Gastroesophageal sphincter (tissue), 4 donors: ENCODE measurements at places on chromosomes 5 and 9. TPM values are rescaled to one million over a fixed set of nuclear protein-coding genes. Genes with fewer than 3 reads are reported as not detected.

DNA sequence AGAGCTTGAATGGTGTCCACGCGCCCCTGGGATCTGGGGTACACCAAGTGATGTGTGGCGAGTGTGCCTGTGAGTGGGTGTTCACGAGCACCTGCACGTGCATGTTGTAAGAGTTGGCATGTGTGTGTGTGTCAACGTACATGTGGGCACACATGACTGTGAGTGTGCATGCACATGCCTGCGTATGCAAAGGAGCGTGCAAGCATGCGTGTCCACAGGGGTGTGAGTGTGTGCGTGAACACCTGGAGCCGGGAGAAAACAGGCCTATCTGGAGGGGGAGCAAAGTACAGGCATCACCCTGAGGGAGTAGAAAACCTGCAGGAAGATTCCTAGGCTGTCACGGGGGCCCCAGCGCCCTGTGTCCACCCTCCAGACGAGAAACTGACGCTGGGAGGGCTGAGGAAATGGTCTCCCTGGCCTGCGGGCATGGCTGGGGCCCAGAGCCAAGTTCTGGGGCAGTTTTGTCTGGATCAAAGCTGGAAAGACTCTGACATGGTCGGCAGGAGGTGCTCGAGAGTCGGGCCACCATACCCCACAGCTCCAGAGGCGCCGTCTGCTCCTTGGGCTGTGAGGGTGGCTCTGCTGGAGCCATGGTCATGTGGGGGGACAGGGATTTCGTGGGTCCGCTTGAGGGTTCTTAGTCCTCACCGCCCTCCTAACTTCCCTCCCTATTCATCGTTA lies 31.8 kb downstream of the PTGES start:
- ATAC-seq: no peak

DNA sequence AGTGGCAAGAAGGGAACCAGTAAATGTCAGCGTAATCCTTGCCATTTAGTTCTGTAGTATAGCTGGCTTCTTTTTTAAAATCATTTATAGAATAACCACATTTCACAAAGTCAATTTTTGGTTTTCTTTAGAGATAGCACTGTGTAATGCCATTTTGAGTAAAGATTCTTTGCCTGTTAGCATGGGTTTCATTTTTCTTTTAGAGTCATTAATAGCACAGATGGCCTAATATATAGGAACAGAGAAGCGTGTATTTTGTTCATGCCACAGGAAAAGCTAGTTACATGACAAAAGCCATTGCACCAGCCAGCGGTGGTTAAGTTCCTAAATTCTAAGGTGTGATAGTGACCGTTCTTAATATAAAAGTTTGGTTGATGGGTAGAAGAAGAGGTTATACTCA lies 1363.9 kb downstream of the MAT2B start:
- no peak for ATAC-seq

- no peak for ATAC-seq
Observed at GRCh38 chr9:68793605-68794343, 88.7 kb downstream of the PIP5K1B start.

IL31RA gene
- 0.57 TPM for total RNA-seq
